ENCODE measurements at places on chromosomes 11 and 22.

GRCh38 chr11:67493548-67494370, 10.9 kb downstream of the AIP start:
- no peak for DNase-seq

- no peak for DNase-seq
Measured at GRCh38 chr22:48736593-48737460, 1090.8 kb downstream of the BRD1 start.

DNA sequence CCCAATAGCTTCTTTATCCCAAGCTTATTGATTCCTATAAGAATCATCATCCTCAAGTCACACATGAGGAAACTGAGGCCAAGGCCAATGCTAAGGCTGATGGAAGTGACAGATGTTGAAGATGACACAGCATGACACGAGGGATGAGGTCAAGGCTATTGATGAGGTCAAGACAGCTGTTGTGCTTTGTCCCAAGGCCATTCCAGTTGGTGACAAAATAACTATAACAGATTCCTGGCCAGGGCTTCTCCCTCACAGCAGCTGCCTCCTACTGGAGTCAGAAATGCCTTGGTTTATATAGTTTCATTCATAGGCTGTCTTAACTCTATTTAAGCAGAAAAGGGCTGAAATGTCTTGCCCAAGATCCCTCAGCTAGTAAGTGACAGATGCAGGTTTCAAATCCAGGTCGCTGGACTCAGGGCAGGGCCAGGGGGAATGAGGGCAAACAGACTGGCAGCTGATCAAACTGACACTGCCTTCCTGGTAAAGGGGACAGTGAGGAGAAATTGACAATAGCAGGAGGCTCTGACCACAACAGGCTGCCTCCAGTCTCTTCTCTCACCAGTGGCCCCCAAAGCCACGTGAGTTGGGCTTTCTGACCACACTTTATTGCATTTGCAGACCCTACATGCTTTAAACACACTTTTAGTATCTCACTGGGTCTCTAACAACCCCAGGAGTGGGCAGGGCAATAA, 16.5 kb downstream of the MIF start:
- no peak for DNase-seq

DNA sequence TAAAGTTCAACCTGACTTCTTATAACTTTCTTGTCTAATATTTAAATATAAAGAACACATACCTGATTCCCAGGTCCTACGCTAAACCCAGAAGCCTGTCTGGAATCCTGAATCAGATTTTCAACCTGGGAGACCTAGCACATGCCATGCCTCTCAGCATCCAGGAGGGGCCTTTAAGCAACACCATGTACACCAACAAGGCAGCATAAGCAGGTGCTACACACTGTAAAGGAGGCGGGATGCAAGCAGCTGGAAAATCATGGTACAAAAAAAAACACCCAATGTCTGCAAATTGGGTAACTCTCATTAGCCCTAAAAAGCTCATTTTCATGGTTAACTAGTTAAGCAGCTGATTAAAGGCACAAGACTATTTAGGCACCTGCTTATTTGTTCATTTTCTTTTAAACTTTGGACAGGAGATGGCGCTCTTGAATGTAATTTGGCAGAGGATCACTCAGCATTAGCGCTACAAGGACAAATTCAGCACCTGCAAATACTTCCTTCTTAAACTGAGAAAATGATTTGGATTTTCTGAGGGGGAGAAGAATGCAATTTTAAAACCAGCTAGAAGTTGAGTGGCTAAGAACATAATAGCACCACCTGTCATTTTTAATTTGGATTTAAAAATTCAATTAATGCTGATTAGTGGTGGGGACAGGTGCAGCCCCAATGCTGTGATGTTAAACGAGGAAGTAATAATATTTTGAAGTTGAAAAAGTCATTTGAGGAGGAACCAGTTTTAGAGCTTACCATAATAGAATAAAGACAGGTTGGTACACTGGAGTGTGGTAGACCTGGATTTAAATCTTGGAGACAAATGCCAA, 104.0 kb downstream of the FAR1 start:
- no peak for DNase-seq

DNA sequence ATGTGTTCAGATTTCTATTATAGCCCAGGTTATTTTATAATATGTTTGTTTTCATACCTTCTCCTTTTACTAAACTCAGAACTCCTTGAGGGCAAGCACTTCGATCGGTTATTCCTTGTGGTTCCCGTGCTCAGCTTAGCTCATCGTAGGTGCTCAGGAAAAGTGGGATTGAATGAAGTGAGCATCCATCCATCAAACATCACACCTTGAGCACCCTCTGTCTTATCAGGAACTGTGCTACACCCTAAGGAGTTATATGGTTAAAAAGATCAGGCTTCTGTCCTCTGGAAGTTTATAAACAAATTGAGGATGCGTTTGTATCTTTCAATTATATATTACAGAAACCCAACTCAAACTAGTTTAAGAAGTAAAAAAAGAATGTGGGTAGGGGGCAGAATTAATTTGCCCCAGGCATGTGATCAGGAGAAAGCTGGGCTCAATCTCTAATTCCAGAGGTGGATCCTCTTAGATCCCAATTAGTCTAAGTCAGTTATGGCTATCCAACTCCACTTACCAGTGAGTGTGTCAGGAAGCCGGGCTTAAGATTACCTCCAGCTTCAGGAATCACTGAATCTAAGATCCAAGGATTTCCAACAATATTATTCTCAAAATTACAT, 59.9 kb upstream of the RRAS2 start:
- DNase-seq: no peak

DNA sequence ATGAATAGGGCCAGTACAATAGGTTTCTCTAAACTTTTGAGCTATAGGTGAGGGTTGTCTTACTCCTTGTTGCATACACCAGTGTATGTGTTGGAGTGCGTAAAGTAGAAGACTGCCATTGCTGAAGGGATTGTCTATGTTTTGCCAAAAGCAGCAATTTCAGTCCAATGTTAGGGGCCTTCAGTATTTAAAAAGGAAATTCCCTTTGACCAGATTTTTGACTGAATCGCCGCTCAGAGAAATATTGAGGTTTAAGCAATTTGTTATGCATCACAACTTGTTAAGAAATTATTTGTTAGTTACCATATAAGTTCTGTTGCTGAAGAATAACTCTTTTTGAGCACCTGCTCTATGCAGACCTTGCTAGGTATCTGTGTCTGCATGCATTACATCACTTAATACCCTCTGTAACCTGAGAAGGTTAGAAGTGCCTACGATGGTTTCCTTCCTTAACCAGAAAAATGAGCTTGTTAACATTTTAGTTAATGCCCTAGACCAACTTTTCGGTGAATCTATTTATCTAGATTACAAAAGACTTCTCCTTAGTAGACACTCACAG, 33.9 kb downstream of the MMP20 start:
- no peak for DNase-seq

DNA sequence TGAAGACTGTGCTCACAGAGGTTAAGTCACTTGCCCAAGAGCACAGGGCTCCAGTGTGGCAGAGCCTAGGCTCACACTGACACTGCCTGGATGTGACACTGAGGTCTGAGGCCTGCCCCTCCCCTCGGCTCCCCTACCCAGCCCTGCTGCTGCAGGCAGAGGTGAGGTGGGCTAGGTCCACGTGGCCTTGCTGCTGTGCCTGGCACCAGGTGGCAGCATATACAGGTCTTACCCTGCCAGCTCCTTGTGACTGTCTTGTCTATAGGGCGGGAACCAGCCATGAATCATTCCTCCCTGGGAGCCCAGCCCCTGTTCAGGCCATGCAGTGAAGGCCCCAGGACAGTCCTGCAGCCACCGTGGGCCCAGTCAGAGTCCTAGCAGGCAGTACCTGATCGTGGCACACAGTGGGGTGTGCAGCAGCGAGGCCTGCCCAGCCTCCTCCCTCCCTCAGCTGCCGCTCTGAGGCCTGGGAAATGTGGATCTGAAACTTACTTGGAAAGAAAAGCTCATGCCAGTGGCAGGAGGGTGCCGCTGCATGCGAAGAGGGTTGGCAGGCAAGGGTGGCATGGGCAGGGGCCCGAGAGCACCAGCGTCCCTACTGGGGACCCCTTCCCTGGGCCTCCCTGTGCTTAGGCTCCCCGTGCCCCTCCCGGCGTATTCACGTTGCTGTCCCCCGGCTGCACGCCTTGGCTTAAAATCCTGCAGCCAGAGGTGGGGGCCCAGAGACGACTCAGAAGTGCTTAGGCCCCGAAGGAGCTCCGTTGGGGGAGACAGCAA, 1.2 kb upstream of the CERK start:
- DNase-seq: peak; percentile 83

DNA sequence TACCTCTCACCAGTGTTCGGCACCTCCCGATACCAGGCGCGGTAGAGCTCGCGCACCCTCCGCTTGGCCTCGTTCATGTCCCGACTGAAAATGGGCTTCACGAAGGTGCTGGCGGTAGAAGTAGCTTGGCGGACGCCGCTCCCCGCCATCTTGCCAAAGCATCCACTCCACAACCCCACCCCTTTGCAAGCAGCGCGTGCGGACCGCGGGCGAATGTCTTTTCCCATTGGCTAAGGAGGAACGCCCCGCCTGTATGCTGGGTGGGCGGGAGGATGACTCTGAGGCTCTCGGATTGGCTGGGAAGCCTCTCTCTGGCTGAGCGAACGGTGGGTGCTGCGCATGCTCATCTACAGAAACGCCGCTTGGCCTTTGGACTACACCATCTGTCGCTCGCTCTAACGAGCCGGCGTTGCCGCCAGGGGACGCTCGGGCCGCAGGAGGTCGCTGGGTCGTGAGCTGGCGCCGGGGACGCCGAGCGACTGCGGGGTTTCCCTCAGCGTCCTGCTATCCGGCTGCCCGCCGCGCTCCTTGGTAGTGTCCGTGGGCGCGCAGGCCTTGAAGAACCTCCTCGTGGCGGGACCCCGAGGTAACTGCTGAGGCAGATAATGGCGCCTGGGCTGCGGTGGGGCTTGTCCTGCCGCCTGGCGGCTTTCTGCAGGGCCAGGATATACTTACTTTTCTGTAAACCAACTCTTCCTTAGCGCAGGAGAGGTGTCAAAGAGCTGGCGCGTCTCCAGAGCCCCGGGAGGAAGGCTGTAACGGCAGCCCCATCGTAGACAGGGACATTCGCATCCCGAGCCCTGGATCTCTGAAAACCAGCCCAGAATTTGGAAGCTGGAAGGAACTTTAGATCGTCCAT, at the start of gene NDUFA6:
TSS of gene NDUFA6 (minus strand) at position 177 of the 859 bp plus-strand sequence. CDS start at position 149, 28 bp downstream.
- DNase-seq: peak; percentile 99

DNA sequence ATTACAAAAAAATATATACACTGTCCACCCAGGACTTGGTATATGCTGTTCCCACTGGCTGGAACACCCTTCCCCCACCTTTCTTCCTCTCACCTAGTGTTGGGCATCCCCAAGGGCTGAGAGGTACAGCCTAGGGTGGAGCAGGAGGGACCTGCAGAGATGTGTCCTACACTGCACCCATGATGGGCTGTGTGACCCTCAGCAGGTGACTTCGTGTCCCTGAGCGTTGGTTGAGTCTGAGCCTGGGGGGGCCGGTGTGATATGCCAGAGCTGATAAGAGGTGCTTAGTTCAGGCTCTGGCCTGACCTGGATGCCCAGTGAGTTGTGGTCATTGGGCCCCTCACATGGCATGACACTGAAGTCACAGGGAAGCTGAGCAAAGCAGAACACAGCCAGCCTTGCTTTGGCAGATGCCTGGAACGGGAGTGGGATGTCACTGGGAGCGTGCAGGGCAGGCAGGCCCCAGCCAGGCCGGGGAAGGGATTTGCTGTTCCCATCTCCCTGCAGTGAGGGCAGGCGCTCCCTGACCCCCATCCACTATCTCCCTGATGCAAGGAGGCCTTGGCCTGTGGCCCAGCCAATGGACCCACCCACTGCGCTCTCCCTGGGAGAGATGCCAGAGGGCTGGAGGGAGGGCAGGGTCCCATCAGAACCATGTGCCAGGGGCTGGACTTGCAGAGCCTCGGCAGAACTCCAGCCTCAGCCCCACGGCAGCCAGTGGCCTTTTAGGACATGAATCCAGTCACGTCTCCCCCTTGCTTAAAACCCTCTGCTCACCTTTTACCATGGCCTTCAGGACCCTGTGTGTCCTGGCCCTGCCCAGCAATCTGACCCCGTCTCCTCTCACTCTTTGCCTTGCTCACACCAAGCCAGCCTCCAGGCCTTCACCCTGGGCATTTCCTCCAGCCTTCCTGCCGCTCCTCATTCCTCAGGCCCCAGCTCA, 138.9 kb downstream of the MN1 start:
- DNase-seq: peak; percentile 49

DNA sequence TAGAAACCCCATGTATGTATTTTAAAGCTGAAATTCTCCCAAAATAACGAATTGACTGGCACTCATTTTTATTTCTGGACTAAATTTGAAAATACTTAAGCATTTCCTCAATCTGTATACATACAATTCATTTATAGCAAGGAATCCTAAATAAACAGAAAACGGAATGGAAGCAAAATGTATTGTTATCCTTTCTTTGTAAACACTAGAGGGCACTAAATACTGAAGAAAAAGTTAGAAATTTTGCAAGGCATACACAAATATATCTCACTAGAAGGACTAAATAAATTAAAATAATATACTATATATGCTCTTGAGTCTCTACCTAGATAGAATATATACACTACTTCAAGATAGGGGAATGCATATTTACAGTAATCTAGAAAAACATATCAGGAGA, 23.1 kb upstream of the ANO5 start:
- DNase-seq: no peak

- no peak for DNase-seq
Measured at GRCh38 chr11:116283300-116283699, 489.5 kb downstream of the BUD13 start.

- DNase-seq: no peak
Measured at GRCh38 chr11:102108734-102109440, 1.4 kb upstream of the YAP1 start.

DNA sequence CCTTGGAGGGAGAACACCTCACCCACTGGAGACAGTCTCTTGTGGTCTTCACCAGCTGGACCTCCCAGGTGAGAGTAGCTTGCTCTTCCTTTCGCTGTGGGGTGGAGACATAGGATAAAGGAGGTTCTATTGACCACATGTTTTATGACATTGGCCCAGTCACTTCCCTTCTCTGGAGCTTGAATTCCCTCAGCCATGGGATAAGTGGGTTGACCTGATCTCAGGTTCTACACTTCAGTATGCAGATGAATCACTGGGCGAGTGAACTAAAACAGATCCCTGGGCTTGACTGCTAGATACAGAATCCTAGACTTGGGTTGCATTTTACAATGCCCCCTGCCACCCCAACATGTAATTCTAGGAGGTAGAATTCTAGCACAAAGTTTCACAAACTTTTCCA, 54.8 kb upstream of the PRSS23 start:
- no peak for DNase-seq

- DNase-seq: no peak
Measured at GRCh38 chr11:40227730-40228129, 1231.7 kb downstream of the LRRC4C start.

GRCh38 chr11:123428116-123428715, 1.9 kb upstream of the GRAMD1B start:
- DNase-seq: no peak

DNA sequence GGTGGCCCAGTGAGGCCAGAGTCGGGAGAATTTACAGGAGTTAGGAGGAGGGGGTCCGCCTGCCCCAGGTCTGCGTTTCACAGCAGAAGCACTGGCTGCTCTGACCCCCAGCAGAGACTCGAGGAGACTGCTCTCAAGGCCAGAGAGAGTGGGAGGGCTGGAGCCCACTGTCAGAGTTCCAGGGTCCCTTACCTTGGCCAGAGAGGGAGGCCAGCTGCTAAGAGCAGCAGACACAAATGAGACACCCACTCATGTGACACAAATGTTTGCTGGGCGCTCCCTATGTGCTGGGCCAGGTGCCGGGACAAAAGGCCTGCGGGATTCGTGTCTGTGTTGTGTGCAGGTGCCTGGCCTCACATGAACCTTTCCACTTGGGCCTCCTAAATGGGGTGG, 2.8 kb upstream of the TNFRSF13C start:
- no peak for DNase-seq

GRCh38 chr11:10338287-10338686, 33.4 kb downstream of the ADM start:
- DNase-seq: no peak

Data from head of caudate nucleus (tissue), 42 donors.